ENCODE measurements at places on chromosomes 3 and 15. TPM values are rescaled to one million over a fixed set of nuclear protein-coding genes. Genes with fewer than 3 reads are reported as not detected.
A peak's percentile ranks its signal among the peaks of the same experiment; 100 is the strongest.

GRCh38 chr15:70039917-70040316 is 57.8 kb downstream of the TLE3 start:
- DNase-seq = no peak

- DNase-seq = no peak
Observed at GRCh38 chr3:54176106-54176505, 53.8 kb downstream of the CACNA2D3 start.

DNA sequence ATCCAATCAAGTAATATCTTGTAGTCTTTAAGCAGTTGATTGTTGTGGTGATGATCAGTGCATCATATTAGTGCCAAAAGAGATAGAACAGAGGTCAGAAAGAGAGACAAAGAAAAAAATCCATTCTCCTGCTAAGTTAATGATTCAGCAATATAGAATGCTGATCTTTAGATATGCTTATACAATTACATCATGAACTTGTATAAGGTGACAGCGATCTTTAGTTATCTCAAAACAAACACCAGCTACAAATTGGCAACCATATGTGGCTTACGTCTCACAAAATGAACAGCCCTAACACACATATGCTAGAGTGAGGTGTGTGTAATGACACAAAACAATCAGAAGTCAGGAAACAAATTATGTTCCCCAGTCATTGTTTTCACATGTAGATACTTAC is 12.5 kb downstream of the LSAMP start:
- DNase-seq = no peak

- DNase-seq = no peak
Observed at GRCh38 chr3:42172047-42172654, 81.0 kb downstream of the TRAK1 start.

- DNase-seq = no peak
Observed at GRCh38 chr3:142216321-142216720, 9.1 kb downstream of the GK5 start.

GRCh38 chr3:7695049-7695448 is 806.6 kb upstream of the LMCD1 start:
- DNase-seq = no peak

DNA sequence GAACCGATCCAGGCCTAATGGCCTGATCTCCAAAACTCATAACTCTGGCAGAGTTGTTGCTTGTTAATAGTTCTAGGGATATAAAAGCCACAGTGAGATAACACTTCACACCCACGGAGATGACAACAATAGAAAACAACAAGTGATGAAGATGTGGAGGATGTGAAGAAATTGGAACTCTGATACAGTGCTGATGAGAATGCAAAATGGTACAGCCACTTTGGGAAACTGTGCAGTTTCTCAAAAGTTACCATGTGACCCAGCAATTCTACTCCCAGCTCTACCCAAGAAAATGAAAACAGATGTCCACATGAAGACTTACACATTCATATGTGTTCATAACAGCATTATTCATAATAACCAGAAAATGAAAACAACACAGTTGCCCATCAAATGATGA is 3.8 kb downstream of the CMTM7 start:
- DNase-seq = no peak

- peak; percentile 44 for DNase-seq
Observed at GRCh38 chr15:41513506-41514227, at the start of gene LTK. TSS of gene LTK (minus strand) at chr15:41513827. CDS start at chr15:41513709, 118 bp downstream.

DNA sequence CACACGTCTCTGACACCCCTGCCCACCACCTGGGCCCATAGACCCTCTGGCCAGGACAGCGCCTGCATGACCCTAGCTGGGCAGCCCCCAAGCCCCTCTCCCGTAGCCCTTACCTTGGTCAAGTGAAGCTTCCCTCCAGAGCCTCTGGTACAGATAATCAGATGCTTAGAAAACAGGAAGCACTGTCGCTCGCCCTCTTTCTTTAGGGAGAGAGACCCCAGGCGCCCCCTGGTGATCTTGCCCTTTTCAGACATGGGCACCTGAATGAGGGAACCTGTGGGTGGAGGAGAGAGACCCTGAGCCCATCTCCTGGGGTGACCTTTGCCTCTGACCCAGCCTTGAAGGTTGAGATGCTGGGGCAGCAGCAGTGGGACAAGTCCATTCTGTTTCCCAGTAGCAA is 65.4 kb downstream of the RASGRF1 start:
- DNase-seq = no peak

DNA sequence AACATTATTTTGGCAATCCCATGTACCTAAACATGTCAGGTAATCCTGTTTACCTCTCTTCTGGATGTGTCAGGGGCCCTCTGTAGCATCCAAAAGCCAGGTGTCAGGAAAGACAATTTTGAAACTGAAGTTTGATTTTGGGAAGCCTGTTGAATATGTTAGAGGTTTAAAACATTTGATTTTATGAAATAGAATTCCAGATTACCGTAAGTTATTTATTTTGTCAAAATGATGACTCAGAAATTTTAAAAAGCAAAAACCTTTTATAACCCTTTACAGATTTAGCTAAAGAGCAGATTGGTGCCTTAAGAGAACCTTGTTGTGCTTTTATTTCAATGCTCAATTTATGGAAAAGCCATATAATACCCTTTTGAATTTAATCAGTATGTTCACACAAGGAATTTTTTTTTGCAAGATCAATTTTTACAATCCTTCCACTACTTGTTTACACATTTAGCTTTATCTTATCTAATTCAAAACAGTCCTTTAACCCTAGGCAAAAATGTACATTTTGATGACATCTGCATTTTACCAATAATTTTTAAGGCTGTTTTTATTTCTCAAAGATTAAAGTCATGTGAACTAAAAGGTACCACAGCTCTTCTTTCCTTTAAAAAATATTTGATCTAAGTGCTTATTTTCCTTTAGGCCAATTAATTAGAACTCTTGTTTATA is 10.0 kb downstream of the KIF15 start:
- DNase-seq = no peak

DNA sequence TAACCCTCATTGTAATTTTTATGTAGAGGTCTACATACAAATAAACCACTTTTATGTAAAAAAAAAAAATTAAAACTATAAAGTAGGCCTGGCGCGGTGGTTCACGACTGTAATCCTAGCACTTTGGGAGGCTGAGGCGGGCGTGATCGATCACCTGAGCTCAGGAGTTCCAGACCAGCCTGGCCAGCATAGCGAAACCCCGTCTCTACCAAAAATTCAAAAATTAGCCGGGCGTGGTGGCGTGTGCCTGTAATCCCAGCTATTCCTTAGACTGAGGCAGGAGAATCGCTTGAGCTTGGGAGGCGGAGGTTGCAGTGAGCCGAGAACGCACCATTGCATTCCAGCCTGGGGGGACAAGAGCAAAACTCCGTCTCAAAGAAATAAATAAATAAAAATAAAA is 766 bp upstream of the SLC12A6 start:
- no peak for DNase-seq

- DNase-seq = no peak
Observed at GRCh38 chr3:20325563-20325962, 139.6 kb upstream of the SGO1 start.

DNA sequence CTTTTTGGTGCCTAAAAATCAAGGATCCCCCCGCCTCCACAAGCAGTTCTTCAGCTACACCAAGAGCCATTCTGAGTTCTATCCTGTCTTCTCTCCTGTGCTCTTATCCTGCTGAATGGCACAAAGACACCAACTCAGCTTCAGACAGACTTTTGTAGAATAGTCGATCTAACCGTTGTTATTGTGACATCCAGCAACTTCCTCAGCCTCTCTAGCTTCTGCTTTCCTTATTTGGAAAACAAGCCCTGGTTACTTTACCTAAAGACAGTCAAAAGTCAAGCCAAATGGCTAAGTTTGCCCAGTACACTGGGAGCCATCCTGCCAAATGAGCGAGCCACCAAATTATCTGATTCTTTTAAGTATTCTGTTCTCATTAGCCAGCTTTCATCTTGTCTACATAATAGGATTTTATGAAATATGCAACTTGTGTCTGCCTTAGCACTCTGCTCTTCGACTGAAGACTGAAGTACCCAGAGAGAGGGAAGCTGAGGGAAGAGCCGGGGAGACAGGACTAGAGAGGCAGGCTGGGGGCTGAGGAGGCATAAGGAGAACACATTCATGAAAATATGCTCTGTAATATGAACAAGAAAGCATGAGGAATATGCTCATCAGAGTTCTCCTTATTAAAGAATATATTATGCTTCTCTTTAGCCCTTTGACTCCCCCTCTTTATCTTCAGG is 35.1 kb downstream of the LYZL4 start:
- no peak for DNase-seq

DNA sequence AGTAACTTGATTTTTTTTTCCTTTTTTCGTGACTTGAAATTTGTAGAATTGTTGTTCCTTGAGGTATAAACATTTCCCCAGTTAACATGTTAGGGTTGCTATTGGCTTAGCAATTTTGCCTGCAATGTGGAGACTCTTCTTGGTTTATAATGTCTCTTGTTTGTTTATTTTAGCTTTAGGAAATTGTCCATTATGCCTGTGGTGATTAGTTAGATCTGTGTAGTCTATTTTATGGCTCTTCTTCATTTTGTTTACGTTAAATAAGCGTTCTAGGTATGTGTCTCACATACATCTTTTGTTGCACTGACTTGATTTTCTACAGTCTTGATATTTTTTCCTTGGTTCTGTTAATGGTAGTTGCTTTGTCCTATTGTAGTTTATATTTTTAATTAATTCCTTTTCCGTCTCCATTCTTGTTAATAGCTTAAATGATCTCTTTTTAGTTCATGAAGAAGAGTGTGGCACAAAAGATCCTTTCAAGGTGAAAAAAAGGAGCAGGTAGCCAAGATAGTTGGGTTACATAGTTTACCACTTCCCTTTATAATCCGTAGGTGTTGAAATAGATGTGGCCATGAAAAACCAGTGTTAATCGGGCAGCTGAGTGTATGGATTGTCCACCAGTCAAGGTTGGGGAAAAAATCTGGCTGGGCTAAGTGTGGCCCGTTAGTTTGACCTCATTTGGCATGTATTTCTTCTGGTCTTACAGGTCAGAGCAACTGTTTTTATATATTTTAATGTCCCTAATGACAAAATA is 12.1 kb downstream of the IQGAP1 start:
- DNase-seq = no peak

- DNase-seq = no peak
Observed at GRCh38 chr3:23405081-23405480, 202.0 kb downstream of the UBE2E2 start.

DNA sequence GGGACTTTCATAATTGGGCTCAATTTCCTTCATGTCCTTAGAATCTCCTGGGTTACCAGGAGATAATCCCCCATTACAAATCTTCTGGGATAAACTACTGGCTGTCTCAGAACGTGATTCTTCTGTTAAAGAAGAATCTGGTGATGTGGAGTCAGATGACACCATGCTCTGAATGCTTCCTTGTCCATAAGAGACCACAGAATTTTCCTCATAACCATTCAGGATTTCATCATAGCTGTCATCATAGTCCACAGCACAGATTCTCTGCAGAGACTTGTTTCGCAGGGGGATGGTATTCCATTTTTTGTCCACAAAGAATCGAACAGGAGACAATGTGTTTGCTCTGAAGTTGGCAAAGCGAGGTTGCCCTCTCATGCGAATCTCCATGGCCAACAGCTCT is 109.8 kb upstream of the TSPAN3 start:
- DNase-seq = no peak

- no peak for DNase-seq
Observed at GRCh38 chr3:160893207-160893606, 137.2 kb downstream of the PPM1L start.

- DNase-seq = peak; percentile 16
Observed at GRCh38 chr3:175338775-175339535, 479.8 kb downstream of the NAALADL2 start.

DNA sequence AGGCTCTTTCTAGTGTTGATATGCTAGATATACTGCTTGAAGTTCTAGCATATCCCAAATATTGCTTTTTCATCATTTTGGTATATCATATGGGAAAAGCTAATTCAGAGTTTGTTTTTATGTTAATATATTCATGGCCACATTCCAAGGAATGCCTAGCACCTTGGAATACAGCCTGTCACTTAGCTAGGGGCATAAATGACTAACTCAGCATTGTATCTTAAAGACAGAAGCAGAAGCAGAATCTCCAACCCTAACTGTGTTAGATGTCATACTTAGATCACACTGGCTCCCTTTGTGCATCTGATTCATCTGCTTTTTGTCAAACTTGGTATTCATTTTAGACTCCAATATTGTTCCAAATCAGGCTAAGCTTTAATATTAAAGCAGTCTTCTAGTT is 130.8 kb upstream of the TSPAN3 start:
- no peak for DNase-seq

DNA sequence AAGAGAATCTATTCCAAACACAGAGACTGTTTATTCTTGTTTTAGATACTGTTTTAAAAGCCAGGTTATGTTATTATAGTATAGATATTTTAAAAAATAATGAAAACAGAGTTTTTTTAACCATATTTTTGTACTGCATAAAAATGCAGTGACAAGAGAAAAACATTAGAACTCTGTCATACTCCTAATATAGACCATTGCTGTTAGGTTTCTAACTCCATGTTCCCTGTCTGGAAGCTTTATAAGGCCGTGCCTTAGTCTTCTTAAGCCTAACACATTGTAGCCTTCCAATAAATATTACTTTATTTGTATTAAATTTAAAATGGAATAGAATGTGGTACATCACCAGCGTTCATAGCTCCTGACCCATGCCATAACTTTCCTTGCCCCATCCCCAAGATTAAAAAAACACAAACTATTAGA is 53.2 kb downstream of the MBNL1 start:
- DNase-seq = no peak

GRCh38 chr3:156674911-156675829 is 780 bp downstream of the TIPARP start:
- peak; percentile 85 for DNase-seq

DNA sequence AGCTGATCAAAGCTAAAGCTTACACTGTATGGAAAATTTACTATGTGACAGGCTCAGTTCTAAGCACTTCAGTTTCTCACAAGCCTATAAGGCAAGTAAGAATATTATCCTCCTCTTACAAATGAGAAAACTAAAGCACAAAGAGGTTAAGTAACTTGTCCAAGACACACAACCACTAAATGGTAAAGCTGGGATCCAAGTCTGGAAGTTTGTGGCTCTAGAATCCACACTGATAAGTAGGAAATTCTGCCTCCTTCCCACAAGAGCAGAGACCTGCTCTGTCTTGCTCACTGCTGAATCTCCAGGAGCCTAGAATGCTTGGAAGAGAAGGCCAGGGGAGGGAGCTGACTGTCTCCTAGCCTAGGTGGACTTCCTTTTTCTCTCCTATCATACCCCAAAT is 60.6 kb downstream of the MAGI1 start:
- no peak for DNase-seq

Gene CD96
- 2.9 TPM for total RNA-seq

Gene ZIC4
- not detected for total RNA-seq

Gene MYL3
- total RNA-seq = 557 TPM

Gene LRRK1
- 9.1 TPM for total RNA-seq

Gene GPR62
- total RNA-seq = not detected

Gene RASL12
- total RNA-seq = 63.3 TPM

Gene HDC
- total RNA-seq = 0.65 TPM

Gene STRIT1
- not detected for total RNA-seq

Gene TM4SF18
- total RNA-seq = 13.2 TPM

Gene GRK7
- total RNA-seq = not detected

Gene PLA1A
- 1.5 TPM for total RNA-seq

Gene BCHE
- total RNA-seq = 13.2 TPM

Gene GNB4
- total RNA-seq = 17.0 TPM

Gene ZNF80
- total RNA-seq = not detected

Gene SNX33
- 14.3 TPM for total RNA-seq

Gene PRC1
- 6.9 TPM for total RNA-seq

Gene GXYLT2
- 26.3 TPM for total RNA-seq

Gene GOLGA6L9
- total RNA-seq = 0.92 TPM

Gene CYP1A2
- 0.12 TPM for total RNA-seq
